ENCODE measurements at places on chromosomes 5 and 9.
A peak's percentile ranks its signal among the peaks of the same experiment; 100 is the strongest.

DNA sequence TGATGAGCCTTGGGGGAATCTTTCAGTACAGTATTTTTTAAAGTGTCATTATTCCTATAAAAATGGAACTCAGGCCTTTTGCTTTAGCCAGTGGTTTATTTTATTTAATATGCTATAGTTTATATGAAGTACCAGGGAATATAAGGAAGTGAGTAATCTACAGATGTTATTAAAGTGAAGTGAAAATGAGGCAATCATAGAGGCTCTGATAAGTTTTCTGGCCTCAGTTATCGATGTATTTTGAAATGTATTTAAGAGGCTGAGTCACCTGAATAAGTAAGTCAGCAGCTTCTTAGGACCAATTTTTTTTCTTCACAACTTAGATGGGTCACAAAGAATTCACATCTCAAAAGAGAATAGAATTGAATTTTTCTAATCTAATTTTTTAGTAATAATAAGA lies 829.0 kb downstream of the DNAH5 start:
- no peak overlapping the region for H3K27ac ChIP-seq
- H3K36me3 ChIP-seq, result no peaks in the 10 kb centered on the region
- no peaks in the 10 kb centered on the region for H3K4me1 ChIP-seq
- H3K27me3 ChIP-seq, result no peaks in the 10 kb centered on the region
- no peak overlapping the region for H3K4me3 ChIP-seq
- no peak for DNase-seq

GRCh38 chr5:141692533-141692888 lies 10.5 kb upstream of the ARAP3 start:
- peak overlapping the region; percentile 39 for H3K4me3 ChIP-seq
- H3K27ac ChIP-seq, result no peak overlapping the region
- no peaks in the 10 kb centered on the region for H3K36me3 ChIP-seq

DNA sequence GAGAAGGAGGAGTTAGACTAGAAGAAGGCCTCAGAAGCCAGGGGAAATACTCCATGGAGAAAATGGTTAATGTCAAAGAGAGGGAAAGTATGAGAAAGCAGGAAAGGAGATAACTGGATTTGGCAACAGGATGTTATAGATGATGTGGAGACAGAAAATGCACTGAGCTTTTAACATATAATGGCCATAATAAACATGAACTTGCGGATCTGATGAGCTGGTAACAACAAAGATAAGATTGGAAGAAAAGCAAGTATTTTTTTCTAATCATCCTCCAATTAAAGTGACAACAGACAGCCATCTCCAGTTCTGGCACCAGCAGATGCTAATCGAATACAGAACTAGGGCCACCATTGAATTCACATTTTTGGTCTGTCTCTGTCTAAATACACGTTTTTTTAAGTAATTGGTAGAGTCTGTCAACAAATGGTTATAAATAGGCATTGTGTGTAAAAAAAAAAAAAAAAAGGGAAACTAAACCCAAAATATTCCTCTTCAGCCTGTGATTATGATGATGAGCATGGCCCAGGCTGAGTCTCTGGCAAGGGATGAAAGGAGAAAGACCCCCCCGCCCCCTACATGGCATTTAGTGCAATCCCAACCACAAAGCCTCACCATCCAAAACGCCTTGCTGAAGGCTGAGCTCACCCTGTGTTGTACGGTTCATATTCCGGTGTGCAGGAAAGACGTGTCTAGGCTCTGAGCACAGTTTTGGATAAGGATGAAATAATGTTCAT lies 149.5 kb upstream of the LHFPL2 start:
- no peak for DNase-seq
- H3K4me3 ChIP-seq, result no peak overlapping the region
- H3K4me1 ChIP-seq, result no peaks in the 10 kb centered on the region
- H3K27ac ChIP-seq, result no peak overlapping the region
- no peaks in the 10 kb centered on the region for H3K36me3 ChIP-seq

- no peak overlapping the region for H3K27ac ChIP-seq
- no peak for DNase-seq
- no peak overlapping the region for H3K4me3 ChIP-seq
- no peaks in the 10 kb centered on the region for H3K27me3 ChIP-seq
- H3K36me3 ChIP-seq, result no peaks in the 10 kb centered on the region
- no peaks in the 10 kb centered on the region for H3K4me1 ChIP-seq
Measured at GRCh38 chr9:31608416-31608815, 776.0 kb upstream of the ACO1 start.

DNA sequence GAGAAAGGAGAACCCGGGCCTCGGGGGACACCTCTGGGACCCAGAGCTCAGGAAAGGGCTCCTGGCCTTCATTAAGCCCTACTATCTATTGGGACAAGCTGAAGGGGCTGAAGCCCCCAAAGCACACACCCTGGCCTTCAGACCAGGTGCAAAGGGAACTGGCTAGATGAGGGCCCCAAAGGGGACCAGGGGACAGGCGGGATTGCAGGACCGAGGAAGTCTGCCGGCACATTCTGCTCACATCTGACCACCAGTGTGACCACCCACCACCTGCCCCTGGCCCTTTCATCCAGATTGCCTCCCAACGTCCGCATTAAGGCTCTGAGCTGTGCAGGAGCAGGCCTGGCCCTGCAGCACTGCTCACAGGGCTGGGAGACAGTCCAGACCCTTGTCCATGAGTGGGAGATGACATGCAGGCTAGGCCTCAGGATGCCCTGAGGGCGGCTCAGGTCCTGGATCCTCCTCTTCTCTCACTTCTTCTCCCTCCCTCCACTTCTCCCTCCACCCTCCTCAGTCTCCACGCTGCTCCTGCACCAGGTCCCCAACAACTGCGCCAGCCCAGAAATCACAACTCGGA lies 19.2 kb downstream of the PSD2 start:
- no peaks in the 10 kb centered on the region for H3K27me3 ChIP-seq
- H3K27ac ChIP-seq, result no peak overlapping the region
- no peak overlapping the region for H3K4me3 ChIP-seq
- no peak for DNase-seq
- H3K4me1 ChIP-seq, result no peaks in the 10 kb centered on the region

DNA sequence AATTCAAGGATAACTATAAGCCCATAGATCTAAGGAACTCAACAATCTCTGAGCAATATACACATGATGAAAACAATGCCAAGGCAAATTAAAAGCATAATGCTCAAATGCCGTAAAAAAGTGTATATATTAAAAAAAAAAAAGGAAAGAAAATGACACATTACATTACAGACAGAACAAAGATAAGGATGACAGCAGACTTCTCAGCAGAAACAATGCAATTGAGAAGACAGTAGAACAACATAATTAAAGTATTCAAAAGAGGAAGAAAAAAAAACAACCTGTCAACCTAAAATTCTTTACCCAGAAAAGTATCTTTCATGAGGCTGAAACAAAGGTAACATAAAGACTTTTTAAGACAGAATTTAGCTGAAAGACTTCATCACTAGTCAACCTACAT lies 591.7 kb downstream of the ZNF608 start:
- H3K27ac ChIP-seq, result no peak overlapping the region
- H3K4me3 ChIP-seq, result no peak overlapping the region
- no peaks in the 10 kb centered on the region for H3K4me1 ChIP-seq
- no peaks in the 10 kb centered on the region for H3K27me3 ChIP-seq
- DNase-seq, result no peak

GRCh38 chr5:139194486-139194885 lies 3.7 kb downstream of the SIL1 start:
- no peak overlapping the region for H3K27ac ChIP-seq
- H3K27me3 ChIP-seq, result no peaks in the 10 kb centered on the region
- no peak overlapping the region for H3K4me3 ChIP-seq
- H3K4me1 ChIP-seq, result peaks cover 2% of the 10 kb centered on the region

GRCh38 chr5:170307575-170308465 lies 10.2 kb upstream of the LCP2 start:
- no peak overlapping the region for H3K4me3 ChIP-seq
- DNase-seq, result no peak
- peaks cover 1% of the 10 kb centered on the region for H3K4me1 ChIP-seq
- no peaks in the 10 kb centered on the region for H3K36me3 ChIP-seq

- H3K4me1 ChIP-seq, result peaks cover 1% of the 10 kb centered on the region
- DNase-seq, result no peak
- H3K36me3 ChIP-seq, result no peaks in the 10 kb centered on the region
- no peak overlapping the region for H3K27ac ChIP-seq
Measured at GRCh38 chr9:113886933-113887332, 10.8 kb downstream of the ZNF618 start.

- no peak overlapping the region for H3K4me3 ChIP-seq
- H3K4me1 ChIP-seq, result no peaks in the 10 kb centered on the region
- no peaks in the 10 kb centered on the region for H3K27me3 ChIP-seq
- no peaks in the 10 kb centered on the region for H3K36me3 ChIP-seq
Measured at GRCh38 chr5:89934069-89934468, 475.5 kb downstream of the CETN3 start.

GRCh38 chr5:178207917-178208280 lies 3.6 kb downstream of the HNRNPAB start:
- no peak overlapping the region for H3K27ac ChIP-seq
- H3K4me1 ChIP-seq, result no peaks in the 10 kb centered on the region
- no peaks in the 10 kb centered on the region for H3K27me3 ChIP-seq
- DNase-seq, result no peak

DNA sequence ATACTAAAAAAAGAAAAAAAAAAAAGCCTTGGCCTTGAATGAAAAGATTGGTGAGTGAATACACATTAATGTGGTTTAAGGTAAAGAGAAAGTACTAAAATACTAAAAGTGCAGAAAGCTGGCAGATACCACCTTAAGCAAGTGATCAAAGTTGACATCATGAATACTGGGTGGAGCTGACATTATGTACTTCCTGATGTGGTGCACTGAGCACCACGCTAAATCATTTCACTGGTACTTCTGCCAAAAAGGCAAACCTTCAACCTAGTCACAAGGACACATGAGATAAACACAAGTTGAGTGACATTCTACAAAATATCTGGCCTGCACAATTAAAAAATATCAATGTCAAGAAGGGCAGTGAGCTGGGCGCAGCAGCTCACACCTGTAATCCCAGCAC lies 33.8 kb upstream of the PANK3 start:
- no peaks in the 10 kb centered on the region for H3K36me3 ChIP-seq
- no peaks in the 10 kb centered on the region for H3K27me3 ChIP-seq
- H3K27ac ChIP-seq, result no peak overlapping the region

GRCh38 chr9:78821126-78821822 lies 524.3 kb downstream of the PSAT1 start:
- no peaks in the 10 kb centered on the region for H3K4me1 ChIP-seq
- H3K27ac ChIP-seq, result no peak overlapping the region
- no peaks in the 10 kb centered on the region for H3K27me3 ChIP-seq
- no peak overlapping the region for H3K4me3 ChIP-seq

DNA sequence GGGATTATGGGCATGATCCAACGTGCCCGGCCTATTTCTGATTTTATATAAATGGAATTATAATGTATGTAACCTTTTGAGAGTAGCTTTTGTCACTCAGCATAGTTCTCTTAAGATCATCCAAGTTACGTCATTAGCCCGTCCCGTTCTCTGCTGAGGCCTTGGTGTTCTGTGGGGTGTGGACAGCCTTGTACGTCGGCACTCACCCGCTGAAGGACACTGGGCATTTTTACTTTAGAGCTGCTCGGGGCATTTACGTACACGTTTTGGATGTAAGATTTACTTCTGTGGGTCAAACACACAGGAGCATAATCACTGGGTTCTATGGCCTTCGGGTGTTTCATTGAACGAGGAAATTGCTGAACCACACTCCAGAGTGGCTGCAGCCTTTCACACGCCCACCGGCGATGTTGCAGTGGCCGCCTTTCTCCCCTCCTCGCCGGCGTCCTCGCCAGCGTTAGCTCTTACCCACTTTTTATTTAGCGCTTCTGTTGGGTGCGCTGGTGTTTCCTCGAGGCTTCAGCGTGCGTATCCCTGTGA lies 101.8 kb downstream of the EHMT1 start:
- H3K27me3 ChIP-seq, result no peaks in the 10 kb centered on the region
- H3K36me3 ChIP-seq, result peaks cover 32% of the 10 kb centered on the region
- H3K4me3 ChIP-seq, result no peak overlapping the region
- H3K27ac ChIP-seq, result no peak overlapping the region
- H3K4me1 ChIP-seq, result peaks cover 6% of the 10 kb centered on the region
- no peak for DNase-seq

GRCh38 chr5:171681677-171682076 lies 103.9 kb upstream of the SMIM23 start:
- peaks cover 1% of the 10 kb centered on the region for H3K4me1 ChIP-seq
- no peak overlapping the region for H3K27ac ChIP-seq
- no peaks in the 10 kb centered on the region for H3K27me3 ChIP-seq
- H3K36me3 ChIP-seq, result no peaks in the 10 kb centered on the region

DNA sequence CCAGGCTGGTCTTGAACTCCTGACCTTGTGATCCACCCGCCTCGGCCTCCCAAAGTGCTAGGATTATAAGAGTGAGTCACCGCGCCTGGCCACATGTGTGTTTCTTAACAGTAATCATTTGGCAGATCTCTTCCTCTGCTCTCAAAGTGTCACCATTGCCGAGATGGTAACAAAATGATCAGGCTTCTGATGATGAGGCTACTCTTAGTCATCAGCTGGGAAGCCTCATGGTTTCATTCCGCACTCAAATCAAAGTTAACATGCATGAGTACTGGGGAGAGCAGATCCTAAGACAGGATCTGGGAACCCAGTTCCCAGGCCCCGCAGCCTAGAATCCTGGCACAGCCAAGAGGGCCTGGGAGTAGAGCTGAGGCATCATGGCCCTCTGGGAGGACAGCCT lies 27.4 kb downstream of the BARHL1 start:
- no peaks in the 10 kb centered on the region for H3K4me1 ChIP-seq
- H3K27me3 ChIP-seq, result no peaks in the 10 kb centered on the region
- DNase-seq, result no peak
- H3K27ac ChIP-seq, result no peak overlapping the region

DNA sequence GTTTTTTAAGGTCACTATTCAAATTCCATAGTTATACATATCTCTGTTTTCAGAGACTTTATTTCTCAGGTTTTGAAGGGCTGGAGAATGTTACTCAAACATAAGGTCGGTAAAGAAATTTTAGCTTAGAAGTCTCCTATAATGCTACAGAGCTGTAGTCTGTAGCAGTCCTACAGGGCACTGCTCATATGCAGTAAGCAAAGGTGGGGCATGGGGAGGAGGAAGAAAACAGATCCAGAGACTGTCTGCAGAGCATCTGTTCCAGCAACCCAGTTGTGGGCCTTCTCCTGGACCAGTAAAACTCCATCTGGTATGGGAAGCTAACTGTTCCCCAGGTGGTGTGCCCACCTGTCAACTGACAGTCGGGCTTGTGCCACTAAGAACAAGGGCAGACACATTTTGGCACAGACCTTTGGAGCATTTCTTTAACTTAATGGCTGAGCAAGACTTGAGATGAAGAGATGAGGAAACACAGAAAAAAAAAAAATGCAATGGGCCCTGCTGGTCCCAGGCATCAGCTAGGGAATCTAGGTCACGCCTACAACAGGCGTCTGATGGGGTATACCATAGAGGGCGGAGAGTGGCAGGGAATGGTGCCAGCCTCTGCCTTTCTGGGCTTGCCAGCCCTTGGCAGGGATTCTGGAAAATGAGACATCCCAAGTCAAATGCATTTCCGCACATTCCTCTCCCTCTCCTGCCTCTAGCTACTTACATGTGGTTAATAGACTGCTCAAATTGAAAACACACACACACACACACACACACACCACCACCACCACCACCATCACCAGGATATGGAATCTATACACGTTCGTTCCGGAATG lies 218.9 kb downstream of the ARL15 start:
- H3K27me3 ChIP-seq, result no peaks in the 10 kb centered on the region
- H3K27ac ChIP-seq, result no peak overlapping the region
- H3K36me3 ChIP-seq, result no peaks in the 10 kb centered on the region
- 0 out of 2 replicates have a peak, but pooled peaks cover 1% of the 10 kb centered on the region for H3K4me1 ChIP-seq
